Cortex of kidney (tissue), 1 donor: ENCODE measurements at places on chromosomes 12 and 14.

- DNase-seq = no peak
Measured at GRCh38 chr12:15707516-15708199, 81.5 kb downstream of the EPS8 start.

GRCh38 chr12:28346567-28346966 is 156.3 kb downstream of the CCDC91 start:
- DNase-seq = no peak

GRCh38 chr12:57451233-57451778 is 3.8 kb upstream of the INHBE start:
- DNase-seq = no peak

DNA sequence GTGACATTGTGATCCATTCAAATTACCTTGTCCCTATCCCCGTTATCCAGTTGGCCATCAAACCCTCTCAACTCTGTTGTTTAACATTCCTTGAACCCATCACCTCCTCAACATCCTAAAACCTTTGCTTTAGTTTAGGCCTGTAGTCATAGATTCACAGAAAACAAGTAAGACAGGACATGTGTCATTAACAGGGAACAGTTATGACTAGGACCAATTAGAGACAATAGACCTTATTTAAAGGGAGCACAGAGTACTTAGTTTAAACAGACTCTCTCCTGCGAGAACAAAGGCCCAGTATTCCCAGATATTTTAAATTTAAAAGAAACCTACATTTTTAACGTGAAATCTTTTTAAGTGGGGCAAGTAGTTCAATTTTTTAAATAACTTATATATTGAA is 20.0 kb upstream of the HELB start:
- no peak for DNase-seq

- DNase-seq = no peak
Measured at GRCh38 chr12:4379405-4379804, at the start of gene FGF23. Gene FGF23, minus strand, starts transcription at chr12:4379712. Its CDS starts 130 bp downstream, at chr12:4379582.

GRCh38 chr12:68074306-68075027 is 85.1 kb downstream of the IFNG start:
- DNase-seq = no peak

GRCh38 chr12:104521731-104522130 is 65.0 kb downstream of the CHST11 start:
- DNase-seq = no peak

DNA sequence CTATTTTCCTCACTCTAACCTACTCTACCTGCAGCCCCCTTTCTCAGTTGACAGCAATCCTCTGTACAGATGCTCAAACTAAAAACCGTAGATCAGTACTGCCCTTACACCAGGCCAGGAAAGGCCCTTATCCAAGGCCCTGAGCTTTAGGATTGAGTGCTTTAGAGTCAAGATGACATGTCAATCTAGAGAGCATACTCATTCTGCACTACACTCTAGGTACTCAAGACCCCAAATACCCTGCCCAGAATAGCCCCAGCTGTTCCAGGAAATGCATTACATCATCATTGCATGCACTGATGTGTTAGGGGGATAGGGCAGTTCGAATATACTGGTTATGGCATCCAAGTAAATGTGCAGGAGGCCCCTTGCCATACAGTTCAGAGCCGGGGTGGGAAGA is 3.5 kb upstream of the PHLDA1 start:
- DNase-seq = no peak

GRCh38 chr14:70780396-70781075 is 28.8 kb downstream of the MAP3K9 start:
- no peak for DNase-seq

DNA sequence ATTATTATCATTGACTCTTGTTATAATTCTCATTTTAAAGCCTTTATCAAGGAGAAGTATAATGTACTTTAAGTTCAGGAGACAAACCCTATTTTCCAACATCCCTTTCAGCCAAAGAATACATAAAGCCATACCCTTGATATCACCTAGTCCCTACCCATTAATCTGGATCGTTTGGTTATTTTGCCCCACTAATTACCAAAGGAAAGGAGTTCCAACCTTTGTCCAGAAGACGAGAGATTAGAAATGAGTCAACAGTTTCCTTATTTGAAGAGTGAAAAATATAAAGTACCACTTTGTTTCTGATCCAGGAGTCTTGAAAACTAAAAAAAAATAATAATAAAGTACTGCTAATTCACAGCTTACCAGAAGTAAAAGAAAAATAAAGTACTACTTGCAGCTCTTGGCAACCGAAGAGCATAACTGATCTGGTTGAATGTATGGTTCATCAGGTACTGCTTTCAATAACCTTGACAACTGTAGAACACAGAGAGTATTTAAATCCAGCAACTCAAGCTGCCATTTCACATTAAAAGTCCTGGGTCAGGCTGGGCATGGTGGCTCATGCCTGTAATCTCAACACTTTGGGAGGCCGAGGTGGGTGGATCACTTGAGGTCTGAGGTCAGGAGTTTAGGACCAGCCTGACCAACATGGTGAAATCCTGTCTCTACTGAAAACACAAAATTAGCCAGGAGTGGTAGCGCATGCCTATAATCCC is 33.7 kb downstream of the LIMA1 start:
- no peak for DNase-seq

GRCh38 chr12:54329759-54330158 is 4.8 kb downstream of the COPZ1 start:
- DNase-seq = no peak

DNA sequence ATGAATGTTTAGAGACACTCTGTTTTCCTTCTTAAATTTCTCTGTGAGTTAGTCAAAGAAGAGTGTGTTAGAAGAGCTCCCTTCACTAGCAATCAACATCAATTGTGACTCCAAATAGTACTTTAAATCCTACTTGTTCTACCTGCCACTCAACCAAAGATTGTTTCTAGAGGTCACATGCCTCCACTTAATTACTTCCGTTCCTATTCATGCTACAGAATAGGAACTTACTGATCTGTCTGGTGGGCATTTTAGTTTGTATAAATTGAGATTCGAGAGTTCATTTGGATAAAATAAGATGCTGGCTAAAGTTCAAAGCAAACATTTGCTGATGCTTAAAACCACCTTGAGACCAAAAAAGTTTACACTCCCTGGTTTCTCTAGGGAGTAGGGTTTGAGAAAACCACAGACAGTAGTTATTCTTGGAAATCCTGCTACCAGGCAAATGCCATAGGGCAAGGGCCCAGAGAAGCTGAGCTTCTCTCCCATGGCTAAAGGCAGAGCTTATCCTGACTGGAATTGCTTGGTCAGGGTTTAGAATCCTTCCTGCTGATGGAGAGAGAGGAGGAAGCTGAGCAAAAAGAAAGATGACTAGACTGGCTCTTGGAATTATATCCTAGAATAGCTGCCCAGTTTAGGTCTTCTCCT is 389.6 kb upstream of the ATP2B1 start:
- DNase-seq = no peak

GRCh38 chr12:4293966-4294505 is 20.5 kb downstream of the CCND2 start:
- DNase-seq = no peak

DNA sequence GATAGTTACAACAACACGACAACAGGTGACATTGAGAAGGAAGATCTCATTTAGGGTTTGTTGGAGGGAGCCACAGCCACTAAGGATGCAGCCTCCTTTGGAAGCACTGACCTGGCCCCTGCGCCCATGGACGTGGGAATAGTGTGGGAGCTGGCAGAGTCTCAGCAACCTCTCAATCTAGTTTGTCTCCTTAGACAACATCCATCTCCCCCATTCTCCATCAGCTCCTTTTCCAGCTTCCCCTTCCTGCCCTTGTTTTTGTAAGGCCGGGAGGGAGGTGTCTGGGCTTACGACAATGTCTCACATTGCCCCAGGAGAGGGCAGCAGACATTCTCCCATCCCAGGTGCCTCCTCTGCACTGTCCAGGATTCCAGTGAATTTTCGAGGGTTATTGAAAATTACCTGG is 170.2 kb upstream of the PZP start:
- DNase-seq = no peak

- DNase-seq = no peak
Measured at GRCh38 chr14:69865701-69866365, 13.4 kb upstream of the SMOC1 start.

- DNase-seq = no peak
Measured at GRCh38 chr12:121196902-121197301, 13.0 kb upstream of the P2RX4 start.

DNA sequence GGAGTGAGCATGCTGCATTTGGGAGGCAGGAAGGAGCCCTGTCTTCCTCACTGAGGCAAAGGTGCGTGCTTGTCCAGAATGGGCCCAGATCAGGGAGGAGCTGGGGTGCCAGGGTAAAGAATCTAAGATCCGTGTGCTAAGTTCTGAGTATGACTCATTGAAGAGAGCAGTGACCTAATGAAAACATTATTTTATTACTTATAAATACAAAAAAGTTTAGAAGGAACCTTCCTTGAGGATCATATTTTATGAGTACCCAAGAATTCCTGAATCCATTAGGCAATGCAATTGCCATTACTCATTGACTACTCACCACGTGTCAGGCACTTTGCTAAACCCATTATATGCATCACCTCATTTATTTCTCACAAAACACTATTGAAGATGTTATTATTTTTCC is 264.7 kb downstream of the EGLN3 start:
- no peak for DNase-seq

- no peak for DNase-seq
Measured at GRCh38 chr12:72502546-72502945, 230.4 kb downstream of the TRHDE start.

GRCh38 chr12:81128930-81129554 is 51.2 kb downstream of the ACSS3 start:
- DNase-seq = no peak

- DNase-seq = no peak
Measured at GRCh38 chr12:51442324-51442723, 17.7 kb downstream of the SLC4A8 start.

DNA sequence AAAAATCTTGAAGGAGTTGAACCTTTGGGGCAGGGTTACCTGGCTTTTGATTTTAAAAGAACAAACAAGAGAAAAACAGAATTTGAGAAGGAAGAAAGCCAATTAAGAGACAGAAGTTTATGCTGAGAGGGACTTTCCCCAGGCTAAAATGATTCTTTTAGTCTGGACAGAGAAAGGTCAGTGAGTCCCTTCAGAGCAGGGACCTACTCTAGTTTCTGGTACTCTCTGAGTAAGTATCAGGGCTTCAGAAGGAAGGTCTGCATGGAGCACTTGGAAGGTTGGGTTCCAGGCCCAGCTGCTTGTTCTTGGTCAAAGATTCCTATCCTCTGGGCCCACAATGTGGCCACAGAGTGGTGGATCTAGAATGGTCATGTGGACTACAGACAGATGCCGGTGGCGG is 59.6 kb downstream of the KLRG1 start:
- DNase-seq = no peak

DNA sequence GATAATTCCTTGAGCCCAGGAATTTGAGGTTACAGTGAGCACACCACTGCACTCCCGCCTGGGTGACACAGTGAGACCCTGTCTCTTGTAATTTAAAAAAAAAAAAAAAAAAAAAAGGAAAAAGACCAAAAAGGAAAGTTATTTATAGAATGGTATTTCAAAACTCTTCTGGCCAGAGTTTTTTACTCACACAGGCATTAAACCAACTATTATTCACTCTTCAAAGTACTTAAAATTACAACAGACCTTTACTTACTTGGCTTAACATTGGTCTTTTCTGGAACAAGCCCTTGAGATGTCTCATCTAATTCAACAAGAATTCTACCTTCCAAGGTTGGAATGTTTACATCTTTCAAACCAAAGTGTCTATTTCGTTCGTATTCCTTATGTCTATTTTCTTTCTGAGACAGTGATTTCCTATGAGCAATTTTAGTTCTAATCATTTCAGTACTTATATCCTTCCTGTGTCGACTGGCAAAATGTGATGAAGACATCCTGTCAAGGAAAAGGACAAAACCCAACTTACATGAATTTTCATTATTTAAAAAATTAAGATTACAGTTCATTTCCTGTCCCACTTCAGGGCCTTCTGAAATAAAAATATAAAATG is 2.6 kb downstream of the DLGAP5 start:
- no peak for DNase-seq

DNA sequence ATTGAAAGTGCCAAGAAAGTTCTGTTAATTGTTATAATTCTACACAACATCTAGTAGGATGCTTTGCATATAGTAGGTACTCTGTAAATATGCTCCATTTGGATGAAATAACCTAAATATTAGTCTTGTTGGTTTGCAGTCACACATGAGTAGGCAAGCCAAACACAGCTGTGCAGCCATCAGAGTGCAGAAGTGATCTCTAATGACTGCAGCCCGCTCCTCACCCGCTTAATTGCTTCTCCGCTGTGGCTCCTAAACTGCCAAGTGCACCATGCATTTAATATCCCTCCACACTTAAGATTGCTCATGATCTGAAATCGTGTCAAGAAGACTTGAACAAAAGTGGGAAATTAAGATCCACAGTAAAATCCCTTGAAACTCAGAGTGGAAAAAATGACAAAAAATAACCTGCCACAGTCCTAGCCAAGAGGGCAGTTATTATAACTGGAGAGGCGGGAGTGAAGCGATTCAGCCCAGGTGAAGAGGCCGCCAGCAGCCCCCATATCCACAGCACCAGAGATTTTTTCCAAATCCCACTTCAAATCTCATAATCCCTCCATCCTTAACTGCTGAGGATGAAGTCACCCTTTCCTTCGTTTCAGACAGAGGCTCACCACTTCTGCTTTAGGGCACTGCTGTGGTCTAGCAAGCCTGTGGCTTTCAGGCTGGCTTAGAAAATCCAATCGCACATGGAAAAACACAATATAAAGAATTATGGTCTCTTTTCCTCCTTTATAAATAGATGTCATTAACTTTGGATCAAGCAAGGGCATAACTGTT is 69.5 kb downstream of the TMEM30B start:
- DNase-seq = no peak

- DNase-seq = no peak
Measured at GRCh38 chr14:53538316-53538881, 385.3 kb upstream of the DDHD1 start.

- no peak for DNase-seq
Measured at GRCh38 chr12:13060581-13060980, 16.4 kb downstream of the FAM234B start.

DNA sequence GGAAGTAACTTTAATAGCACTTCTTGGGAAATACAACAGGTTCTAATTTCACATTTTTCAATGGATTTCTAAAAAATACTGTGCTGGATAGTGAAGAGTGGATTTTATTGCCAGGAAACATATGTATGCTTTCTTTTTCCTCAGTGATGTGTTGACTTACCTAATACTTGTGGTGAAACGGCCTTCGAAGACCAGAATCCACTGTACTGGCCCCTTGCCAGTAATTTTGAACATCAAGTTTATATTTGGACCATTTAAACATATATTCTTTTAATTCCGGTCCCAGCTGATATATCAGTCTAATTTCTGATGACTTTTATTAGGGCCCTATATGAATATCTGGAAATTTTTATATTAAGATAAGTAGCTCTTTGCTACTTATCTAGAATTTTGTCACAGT is 1.8 kb downstream of the MSRB3 start:
- no peak for DNase-seq

DNA sequence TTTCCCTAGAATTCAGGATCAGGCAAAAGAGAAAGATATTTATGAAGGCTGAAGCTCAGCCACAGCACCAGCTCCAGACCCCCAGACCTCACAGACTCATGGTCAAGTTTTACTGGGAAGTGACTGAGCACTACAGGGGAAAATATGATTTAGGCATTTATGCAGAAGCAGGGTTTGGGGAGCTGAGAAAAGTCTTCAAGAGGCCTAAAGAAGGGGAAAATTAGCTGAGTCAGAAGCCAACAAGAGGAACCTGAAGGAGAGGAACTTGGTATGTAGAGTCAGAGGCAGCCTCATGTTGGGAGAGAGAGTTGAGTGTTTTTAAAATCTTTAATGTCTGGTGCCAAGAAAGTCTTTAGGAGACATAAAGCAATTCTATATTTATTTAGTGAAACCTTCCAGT is 63.0 kb downstream of the FOS start:
- DNase-seq = no peak

GRCh38 chr12:91926848-91927247 is 218.8 kb downstream of the BTG1 start:
- DNase-seq = no peak

- DNase-seq = no peak
Measured at GRCh38 chr14:49861699-49862088, 9.1 kb upstream of the NEMF start.
